CD4-positive, alpha-beta memory T cell (primary cell): ENCODE measurements at places on chromosomes 7 and 10.
A peak's percentile ranks its signal among the peaks of the same experiment; 100 is the strongest.

- DNase-seq, result peak; percentile 10
Observed at GRCh38 chr7:30321882-30322192, 37.4 kb downstream of the ZNRF2 start.

DNA sequence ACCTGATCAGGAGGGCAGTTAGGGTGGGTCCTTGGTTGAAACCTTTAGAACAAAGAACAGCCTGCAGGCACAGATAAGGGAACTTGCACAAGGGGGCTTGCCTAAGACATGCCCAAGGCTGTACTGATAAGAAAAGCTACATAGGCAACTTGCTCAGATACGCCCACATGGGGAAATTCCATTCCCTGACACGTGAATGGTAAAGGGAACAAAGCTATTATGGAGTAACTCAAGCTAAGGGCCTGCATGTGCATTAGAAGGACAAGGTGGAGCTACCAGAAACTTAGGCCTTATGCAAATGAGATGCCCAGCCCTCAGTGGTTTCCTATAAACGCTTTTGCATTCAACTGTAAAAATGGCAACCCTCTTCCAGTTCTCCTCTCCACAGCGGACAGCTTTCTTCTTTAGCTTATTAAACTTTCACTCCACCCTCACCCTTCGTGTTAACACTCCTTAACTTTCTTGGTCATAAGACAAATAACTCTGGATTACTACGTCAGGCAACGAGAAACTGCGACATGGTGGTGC, 1192.1 kb upstream of the CELF2 start:
- no peak for DNase-seq

DNA sequence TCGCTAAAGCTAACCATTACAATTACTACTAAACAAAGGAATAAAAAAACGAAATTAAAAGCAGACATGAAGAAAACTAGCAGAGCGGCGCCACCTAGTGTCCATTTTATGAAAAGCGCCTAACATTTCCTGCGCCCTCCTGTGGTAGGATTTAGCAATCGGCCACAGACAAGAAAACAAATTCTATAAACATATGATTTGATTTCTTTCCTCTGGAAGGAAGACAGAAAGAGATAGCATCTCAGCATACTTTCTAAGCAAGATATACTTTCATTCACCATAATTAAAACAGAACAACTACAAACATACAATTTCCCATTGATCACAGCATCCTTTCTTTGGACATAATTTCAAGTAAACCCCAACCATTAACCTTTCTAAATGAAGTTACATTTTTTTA, 337.7 kb upstream of the NPVF start:
- DNase-seq, result peak; percentile 69

- no peak for DNase-seq
Observed at GRCh38 chr7:237385-237784, 45.0 kb downstream of the FAM20C start.

DNA sequence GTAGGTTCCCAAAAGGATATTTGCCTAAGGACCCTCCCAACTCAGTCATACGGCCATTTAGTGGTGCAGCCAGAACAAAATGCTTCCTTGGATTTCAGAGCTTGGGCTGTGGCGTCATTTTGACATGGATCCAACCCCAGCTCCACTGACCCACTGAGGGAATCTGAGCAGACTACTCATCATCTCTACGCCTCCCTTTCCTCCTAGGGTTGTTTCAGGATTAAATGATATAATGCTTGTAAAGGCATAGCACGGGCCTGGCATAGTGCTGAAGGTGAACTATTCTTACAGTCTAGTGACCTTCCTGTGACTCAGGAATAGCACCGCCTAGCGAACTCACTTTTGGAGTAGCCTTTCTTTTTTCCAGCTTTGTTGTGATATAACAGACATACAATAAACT, 70.3 kb upstream of the LOXL4 start:
- DNase-seq, result no peak

GRCh38 chr7:75938921-75939320, 24.0 kb downstream of the POR start:
- DNase-seq, result no peak

- no peak for DNase-seq
Observed at GRCh38 chr7:135448753-135449152, 61.1 kb downstream of the CNOT4 start.

DNA sequence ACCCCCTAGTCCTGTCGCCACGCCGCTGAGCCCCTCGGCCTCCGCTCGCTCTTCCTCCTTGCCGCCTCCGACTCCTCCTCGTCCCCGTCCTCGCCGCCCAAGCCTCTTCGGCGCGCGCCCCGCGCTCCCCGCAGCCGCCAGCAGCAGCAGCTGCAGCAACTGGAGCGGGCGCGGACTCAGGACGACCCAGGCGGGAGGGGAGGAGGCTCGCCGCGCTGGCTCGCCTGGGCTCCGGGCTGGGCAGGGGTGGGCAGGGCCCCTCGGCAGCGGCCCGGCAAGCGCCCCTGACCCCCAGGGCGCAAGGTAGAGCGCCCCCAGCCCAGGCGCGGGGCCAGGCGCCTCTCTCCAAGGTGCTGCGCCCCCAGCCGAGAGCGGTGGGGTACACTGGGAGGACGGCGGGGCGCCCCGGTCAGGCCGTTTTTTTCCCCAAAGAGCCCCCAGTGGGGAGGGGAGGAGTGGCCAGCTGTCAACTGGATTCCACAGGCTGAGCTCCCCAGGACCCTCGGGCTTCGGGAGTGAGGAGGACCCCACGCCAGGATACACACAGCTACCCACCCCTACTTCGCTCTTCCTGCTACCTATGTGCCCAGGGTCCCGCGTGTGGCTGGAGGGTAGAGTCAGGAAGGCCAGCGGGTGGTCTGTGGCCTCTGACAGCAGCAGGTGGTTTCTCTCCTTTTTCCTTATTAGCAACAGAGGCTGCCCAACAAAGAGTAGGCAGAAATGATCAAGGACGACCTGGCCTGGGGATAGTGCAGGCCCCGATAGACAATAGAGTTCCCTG, 903 bp upstream of the KCNMA1 start:
- no peak for DNase-seq

- no peak for DNase-seq
Observed at GRCh38 chr10:93219347-93219746, 145.7 kb downstream of the CYP26A1 start.

DNA sequence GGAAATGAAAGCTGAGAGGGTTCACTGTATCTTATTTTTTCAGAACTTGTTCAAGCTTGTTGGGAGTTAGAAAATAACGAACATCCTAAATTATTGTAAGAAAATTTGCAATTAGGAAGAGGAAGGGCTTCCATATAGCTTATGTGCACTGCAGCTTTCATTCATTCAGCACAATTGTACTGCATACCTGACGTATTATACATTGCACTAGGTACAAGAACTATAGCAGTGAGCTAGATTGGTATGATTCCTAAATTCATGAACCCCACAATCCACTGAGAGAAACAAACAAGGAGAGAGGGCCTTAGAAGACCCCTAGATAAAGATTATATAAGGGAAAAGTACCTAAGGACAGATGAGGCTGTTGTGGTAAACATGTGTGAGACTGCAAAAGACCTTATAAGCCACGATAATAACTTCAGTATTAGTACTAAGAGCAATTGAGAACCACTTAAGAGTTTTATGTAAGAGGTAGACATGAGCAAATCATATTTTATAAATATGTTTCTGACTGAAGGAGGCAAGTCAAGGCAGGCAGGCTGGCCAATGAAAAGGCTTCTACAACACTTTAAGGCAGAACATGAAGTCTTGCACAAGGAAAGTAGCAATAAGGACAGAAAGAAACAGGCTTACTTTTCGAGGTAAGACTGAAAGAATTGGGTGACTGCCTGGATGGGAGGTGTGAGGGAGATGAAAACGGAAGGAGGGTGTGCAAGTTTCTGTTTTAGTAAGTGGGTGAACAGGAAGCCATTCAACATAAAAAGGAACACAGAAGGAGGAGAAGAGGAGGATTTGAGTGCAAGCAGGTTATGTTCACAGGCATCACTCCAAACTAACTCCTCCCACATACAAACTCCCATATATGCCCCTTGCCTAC, 77.9 kb upstream of the LRRN3 start:
- peak; percentile 47 for DNase-seq

- no peak for DNase-seq
Observed at GRCh38 chr10:111439034-111439842, 362.4 kb downstream of the ADRA2A start.

DNA sequence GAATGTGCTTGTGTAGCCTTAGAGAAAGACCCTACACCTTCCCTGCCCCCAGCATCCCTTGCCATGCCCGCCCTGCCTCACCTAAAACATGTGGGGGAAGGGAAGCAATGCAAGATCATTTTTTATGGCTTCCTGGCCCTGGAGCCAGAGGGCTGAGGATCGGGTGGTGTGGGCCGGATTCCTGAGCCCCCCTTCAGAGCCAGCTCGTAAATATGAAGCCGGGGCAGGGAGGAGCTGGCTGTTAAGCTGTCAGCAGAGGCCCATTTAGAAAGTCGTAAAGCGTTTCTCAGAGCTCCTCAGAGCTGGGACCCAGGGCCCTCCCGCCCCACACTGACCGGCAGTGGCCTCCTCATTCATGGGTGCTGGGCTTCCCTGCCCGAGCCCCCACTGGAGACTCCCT, 23.9 kb downstream of the UNC5B start:
- no peak for DNase-seq

DNA sequence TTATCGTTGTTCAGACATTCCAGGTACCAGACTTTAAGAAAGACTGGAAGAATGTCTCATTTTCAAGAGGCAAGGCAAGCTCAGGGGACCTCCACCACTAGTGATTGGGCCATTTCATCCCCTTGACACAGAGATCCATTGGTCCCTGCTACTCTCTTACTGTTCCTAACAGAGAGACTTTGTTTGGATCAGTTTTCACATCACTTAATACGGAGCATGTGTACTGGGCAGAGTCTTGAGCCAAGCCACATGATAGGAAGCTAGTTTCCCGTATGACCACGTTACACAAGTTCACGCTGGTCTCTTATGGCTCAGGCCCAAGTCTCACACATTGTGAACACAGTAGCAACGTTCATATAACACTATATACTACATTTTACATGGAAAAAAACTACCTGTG, 269.9 kb downstream of the BAMBI start:
- DNase-seq, result no peak

DNA sequence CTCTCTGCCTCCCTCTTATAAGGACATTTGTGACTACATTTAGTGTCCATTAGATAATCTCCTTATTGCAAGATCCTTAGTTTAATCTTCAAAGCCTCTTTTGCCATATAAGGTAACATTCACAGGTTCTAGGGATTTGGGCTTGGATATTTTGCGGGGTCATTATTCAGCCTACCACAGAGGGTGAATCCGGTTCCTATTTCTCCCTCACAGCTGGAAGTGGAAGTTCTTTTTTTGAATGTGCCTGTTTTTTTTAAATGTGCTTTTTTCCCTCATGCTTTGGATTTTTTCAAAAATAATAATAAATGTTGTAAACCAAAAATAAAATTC, 17.1 kb upstream of the FAM221A start:
- DNase-seq, result no peak

GRCh38 chr7:155753446-155753965, 58.8 kb downstream of the SHH start:
- no peak for DNase-seq

- no peak for DNase-seq
Observed at GRCh38 chr10:43576062-43576461, 1.6 kb upstream of the ZNF239 start.

DNA sequence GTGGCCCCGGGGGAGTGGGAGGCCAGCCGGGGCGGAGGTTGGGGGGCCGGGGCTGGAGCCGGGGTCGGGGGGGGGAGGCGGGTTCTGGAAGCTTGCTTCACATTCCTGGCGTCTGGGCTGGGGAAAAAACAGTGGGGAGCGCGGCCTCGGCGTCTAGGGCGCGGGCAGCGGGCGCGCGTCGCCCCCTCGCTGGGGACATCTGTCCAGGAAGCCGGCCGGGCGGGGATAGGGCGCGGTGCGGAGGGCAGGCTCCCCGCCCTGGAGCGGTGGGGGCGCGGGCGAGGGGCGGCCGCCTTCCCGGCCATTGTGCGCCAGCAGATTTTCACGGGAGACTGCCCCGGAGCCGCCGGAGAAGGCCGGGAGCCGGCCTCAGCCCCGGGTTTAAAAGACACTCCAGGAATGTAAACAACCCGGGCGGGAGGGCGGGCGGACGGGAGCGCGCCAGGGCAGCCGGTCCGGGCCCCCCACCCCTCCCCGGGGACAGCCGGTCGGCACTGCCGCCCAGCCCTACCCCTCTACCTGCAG, 1.4 kb downstream of the ZMIZ1 start:
- no peak for DNase-seq
